ENCODE measurements at places on chromosomes 5 and 9.

DNA sequence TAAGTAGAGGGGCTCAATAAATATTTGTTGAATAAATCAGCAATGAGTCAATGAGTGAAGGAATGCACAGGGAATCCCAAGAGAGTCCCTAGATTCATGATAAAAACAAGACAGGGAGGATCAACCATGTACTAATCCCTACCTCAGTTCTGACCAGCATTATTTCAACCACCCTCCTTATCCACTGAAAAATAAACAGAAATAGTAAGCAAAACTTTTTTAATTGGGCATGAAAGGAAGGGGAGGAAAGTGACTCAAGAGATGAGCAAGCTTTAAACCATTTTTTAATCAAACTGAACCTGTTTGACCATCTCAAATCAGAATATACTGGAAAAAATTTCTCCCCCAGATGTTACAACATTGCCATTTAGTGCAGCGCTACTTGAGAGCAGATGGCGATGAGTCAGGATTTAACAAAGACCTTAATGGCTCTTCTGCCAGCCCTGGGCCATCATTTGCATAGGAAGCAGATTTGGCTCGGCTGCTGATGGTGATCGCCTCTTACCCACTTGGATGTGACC, 194.8 kb upstream of the SLC30A5 start:
- no peak for DNase-seq

GRCh38 chr5:39201160-39201780, 18.1 kb downstream of the FYB1 start:
- no peak for DNase-seq

GRCh38 chr5:106258591-106259125, 1412.1 kb downstream of the EFNA5 start:
- no peak for DNase-seq

DNA sequence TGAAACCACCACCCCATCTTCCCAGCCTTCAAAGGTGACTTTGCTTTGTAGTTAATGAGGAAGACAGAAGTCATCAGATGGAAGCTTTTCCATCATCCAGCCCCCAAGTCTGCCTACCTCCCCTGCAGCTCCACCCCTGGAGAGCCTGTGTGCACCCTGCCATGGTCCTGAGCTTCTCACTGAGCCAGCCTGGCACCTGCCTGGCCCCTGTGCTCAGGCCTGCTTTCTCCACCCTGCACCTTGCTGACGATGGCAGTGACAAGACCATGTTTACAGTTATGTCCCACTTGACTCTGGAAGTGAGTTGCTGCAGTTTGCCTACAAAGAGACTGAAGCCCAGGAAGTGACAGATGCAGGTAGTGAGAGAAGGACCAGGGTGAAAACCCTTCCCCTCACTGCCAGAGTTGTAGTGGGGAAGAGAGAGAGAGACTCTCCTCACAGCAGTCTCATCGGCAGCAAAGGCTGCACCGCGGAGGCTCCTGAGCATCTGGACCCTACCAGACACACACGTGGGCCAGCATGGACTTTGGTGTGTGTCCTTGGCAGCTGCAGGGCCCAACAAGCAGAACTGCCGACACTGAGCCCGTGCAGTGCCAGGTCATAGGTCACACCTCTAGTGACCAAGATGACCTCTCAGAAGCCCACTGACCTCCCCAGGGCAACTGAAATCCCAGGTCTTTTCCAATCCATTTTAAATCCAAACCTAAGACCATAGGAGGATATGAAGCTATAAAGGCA, 107.1 kb downstream of the CACNA1B start:
- DNase-seq, result no peak

DNA sequence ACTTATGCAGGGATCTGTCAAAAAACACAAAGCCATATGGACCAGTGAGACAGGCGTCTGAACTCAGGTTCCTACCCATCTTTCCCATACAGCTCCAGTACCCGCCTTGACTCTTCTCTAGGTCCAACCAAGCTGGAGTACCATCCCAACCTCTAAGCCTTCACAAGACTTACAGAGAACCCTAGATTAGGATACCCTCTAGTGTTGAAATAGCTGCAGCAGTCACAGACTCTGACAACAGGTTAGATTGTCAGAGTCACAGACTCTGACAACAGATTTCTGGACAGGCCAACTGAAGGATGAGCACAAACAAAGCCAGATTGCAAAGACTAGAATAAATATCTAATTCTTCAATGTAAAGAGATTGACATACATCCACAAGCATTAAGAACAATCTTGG, 266.1 kb downstream of the GRIA1 start:
- DNase-seq, result no peak

DNA sequence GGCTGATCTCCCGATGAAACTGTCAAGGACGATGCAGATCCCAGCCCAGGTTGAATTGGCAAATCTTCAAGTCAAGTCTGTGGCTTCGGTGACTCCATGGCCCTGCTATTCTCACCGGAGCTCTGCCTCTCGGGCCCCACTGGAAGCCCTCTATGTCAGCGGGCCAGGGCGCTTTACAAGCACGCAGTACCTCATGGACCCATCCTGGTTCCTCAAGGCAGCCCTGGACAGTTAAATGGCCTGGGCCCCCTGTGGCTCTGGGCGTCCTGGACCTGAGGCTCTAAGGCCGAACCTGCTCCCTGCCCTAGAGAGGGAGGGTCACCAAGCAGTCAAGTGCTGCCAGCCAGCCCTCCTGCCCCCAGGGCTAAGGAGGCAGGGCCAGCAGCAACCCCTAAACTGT, 45.3 kb downstream of the STC2 start:
- DNase-seq, result no peak

DNA sequence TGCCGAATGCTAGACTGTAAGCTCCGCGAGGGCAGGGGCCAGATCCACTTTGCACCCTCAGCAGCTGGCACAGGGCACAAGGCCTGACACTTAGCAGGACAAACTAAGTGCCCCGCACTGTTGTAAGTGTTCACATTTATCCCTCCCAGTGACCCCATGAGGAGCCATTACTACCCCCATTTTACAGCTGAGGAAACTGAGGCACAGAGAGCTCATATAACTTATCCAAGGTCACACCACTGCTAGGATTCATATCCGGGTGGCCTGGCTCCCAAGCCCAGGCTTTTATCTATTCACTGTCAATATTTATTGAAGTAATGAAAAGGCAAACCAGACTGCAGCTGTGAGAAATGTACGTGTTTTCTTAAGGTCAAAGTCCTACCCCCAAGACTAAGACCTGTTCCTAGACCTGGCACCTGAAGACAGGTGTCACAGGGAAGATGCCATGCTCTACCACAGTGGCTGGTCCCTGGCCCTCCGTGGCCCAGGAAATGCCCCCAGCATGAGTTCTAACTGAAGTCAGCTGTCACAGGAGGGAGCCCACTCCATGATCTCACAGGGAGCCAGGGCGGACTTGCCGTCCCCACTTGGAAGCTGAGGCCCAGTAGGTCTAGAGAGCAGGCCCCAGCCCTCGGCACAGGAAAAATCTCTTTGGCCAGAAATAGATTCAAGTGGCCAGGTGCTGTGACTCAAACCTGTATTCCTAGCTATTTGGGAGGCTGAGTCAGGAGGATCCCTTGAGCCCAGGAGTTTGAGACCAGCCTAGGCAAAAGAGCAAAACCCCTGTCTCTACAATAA, 74.7 kb upstream of the IL17B start:
- no peak for DNase-seq

- DNase-seq, result peak; percentile 55
These were observed 156.4 kb downstream of the ST8SIA4 start for GRCh38 chr5:100746730-100747129.

DNA sequence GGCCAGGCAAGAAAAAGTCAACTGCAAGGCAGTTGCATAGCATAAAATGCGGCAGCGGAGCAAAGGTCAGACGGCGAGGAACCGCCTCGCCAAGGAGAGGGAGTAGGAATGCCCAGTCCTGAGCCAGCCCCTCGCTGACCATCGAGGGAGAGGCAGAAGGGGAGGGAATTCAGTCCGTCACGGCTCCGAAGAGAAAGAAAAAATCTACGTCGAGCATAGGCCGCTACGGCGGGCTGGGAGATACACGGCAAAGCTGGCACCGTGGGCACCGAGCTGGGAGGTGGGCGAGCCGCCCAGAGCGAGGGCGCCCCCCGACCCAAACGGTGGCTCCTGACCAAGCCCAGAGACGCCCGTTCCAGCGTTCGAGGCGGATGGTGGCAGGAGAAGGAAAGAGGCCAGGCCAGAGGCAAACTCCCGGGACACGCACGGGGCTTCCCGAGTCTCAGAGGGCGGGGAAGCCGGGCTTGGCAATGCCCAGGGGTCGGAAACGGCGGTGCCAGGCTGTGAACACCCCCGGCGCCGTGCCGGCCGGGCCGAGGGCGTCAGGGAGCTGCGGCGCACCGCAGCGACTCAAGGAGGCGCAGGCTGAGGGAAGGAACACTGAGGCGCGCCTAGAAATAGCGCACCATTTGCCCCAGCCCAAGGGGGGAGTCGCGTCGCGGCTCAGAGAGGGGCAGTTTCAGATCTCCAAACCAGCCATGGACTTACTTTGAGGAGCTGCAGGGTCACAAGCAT, 518 bp downstream of the SPRY4 start:
- no peak for DNase-seq

- DNase-seq, result no peak
These were observed 62.8 kb upstream of the KLF9 start for GRCh38 chr9:70477146-70477745.

- no peak for DNase-seq
These were observed 84.4 kb upstream of the ADAMTS16 start for GRCh38 chr5:5055712-5056111.

DNA sequence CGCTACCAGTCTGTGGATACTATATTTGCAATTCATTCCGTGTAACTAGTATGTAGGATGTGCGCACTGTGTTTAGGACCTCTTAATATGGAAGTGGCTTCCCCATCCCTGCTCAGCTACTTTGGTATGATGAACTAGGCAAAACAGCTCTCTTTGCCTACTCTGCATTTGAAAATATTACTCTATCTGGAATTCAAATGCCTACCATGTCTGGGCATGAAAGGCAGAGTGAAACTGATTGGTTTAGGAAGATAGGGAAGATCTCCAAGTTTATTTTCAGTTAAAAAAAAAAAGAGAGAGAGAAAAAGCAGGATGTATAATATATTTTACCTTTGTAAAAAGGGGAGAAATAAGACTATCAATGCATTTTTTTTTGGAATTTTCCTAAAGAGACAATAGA, 74.1 kb upstream of the ELL2 start:
- no peak for DNase-seq

DNA sequence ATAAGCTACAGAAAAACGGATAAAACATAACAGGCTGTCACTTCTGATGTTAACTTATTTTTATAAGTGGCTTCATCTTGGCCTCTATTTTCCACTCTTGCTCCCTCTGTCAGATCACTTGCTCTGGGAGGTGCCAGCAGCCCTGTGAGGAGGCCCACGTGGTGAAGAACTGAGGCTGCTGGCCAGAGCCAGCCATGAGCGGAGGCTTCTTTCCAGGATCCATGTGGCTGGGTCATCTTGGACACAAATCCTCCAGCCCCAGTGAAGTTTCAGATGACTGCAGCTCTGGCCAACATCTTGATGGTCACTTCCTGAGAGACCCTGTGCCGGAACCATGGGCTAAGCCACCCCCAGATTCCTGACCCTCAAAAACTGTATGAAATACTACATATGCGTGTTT, 7.5 kb upstream of the CMBL start:
- DNase-seq, result no peak

DNA sequence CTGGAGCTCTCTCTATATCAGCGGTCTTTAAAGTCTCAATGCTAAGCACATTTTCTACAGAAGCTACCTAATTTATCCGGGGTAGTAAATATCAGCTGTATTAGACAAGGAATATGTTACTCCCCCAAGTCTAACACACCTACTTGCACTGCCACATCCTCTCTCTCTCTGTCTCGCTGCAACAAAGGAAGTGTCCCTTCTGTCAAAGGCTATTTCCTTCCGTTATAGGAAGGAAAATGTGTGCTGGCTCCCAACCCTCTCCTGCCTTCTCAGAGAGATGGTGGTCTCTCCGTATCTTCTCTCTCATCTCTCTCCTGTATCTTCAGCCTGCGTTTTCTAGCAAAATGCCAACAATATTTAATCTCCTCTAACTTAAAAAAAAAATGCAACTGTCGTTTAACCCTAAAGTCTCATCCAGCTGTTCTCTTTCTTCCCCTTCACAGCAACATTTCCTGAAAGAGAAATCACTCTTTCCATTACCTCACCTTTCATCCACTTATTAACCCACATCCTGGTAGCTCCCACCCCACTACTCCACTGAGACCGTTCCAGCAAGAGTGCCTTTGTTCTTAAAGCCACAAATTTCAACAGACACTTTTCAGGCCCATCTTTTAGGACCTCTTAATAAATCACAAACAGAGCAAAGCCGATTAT, 2.3 kb downstream of the TTF1 start:
- DNase-seq, result no peak

- DNase-seq, result no peak
These were observed 82.8 kb downstream of the COL5A1 start for GRCh38 chr9:134724202-134724911.

DNA sequence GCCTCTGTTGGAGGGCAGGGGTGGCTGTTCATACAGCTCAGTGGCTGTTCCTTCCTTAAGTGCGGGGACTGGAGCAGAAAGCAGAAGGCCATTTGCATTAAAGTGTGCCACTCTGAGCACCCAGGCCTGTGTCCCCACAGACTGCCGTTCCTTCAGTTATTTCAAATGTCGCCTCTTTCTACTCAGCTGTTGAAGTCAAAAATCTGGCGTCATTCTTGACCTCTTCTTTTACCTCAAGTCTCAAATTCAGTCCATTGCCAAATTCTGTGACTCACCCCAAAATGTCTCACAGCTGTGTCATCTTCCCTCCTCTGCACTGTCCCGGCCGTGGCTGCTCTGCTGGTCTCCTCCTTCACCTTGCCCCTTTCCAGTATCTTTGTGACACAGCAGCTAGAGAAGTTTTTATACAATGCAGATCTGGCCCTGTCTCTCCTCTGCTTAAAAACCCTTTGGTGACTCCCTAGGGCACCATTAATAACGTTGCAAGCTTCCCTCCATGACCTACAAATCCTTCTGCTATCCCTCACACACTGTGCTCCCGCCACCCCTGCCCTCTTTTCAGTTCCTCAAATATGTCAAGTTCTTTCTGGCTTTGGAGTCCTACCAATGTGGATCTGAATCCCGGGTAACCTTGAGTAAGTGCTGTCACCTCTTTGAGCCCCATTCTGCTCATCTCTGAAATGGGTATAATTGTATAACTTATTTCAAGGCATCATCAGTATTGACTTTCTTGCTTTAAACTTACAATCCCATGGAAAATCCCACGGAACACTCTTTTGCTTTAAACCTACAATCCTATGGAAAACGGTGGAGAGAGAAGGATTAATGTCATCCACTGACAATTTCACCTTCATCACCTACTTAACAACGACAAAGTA, 98.3 kb upstream of the BOD1 start:
- DNase-seq, result no peak

DNA sequence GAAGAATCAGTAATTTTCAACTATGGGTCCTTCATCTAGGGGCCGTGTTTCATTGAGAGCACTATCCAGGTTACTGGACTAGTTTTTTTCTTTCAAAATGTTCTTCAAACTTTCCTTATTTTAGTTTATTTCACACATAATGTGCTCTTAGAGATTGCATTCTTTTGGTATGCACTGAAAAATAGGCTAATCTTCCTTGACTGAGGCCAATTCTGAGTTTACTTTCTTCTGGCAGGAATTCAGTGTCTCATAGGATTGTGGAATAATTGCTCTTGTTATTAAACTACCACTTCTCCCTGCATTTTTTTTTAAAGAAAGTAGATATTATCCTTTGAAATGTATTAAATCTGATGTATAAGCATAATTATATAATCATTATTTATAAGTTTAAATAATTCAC, 624.5 kb downstream of the RAB3C start:
- DNase-seq, result no peak
